ENCODE measurements at places on chromosomes 5 and 9.

GRCh38 chr9:126805554-126806262 is 868 bp downstream of the ZBTB43 start:
- H3K27ac ChIP-seq: peak overlapping the region; percentile 73
- peak overlapping the region; percentile 79 for H3K4me3 ChIP-seq
- H3K27me3 ChIP-seq: no peaks in the 10 kb centered on the region
- peak; percentile 39 for DNase-seq
- H3K4me1 ChIP-seq: peaks cover 14% of the 10 kb centered on the region

- no peak overlapping the region for H3K4me3 ChIP-seq
- peaks cover 26% of the 10 kb centered on the region for H3K36me3 ChIP-seq
- no peak for DNase-seq
- no peak overlapping the region for H3K27ac ChIP-seq
Observed at GRCh38 chr9:137797206-137798120, 80.1 kb upstream of the CACNA1B start.

DNA sequence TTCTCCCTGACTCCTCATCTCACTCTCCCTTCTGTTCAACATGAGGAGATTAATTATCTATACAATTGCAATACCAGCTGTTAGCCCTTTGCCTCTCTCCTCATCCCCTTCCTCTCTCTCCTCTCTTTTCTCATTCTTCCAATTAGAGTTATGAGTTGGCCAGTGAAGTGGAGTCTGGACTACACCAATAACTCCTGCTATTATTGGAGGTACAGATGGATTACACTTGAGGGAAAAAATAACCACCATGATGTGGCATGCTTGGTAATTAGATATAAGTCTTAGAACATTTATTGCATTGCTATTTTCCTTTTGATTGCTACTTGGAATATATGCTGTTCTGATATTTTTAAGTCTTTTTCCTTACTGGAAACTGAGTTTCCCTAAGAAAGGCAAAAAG is 159.2 kb downstream of the FRMD3 start:
- no peaks in the 10 kb centered on the region for H3K36me3 ChIP-seq
- no peaks in the 10 kb centered on the region for H3K27me3 ChIP-seq
- no peaks in the 10 kb centered on the region for H3K4me1 ChIP-seq
- DNase-seq: no peak
- H3K27ac ChIP-seq: no peak overlapping the region
- no peak overlapping the region for H3K4me3 ChIP-seq

DNA sequence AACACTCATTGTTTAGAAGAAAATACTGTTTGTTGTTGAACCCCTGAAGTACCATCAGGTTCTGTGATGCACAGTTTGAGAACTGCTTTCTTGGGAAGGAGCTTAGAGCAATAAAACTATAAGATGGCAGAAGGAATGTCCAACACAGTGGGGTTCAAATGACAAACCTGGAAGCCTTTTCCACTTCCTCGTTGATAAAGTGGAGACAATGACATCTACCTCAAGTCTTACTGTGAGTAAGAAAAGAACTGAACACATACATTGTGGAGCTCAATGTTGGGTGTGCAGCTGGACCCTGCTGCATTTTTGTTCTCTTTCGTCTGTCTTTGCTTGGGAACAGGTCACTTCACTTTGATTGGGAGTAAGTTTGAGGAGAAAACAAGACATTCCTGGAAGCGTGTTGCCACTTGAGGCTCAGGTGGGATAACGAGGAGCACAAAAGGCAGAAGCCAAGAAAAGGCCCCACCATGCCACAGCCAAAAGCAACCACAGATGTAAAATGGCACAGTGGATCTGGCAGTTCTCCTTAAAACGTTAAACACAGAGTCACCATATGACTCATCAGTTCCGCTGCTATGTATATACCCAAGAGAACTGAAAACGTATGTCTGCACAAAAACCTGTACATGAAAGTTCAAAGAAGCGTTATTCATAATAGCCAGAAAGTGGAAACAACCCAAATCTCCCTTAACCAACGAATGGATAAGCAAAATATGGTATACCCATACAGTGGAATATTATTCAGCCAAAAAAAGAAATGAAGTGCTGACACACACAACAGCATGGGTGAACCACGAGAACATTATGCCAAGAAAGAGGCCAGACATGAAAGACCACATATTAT is 42.9 kb upstream of the SUB1 start:
- H3K27me3 ChIP-seq: no peaks in the 10 kb centered on the region
- H3K36me3 ChIP-seq: no peaks in the 10 kb centered on the region
- no peak overlapping the region for H3K27ac ChIP-seq
- no peak overlapping the region for H3K4me3 ChIP-seq
- H3K4me1 ChIP-seq: no peaks in the 10 kb centered on the region
